Tongue (tissue), 3 donors: ENCODE measurements at places on chromosomes 4 and X. TPM values are rescaled to one million over a fixed set of nuclear protein-coding genes. Genes with fewer than 3 reads are reported as not detected.

Gene ASB9
- 4.0 TPM for total RNA-seq

Gene RAB41
- not detected for total RNA-seq

DNA sequence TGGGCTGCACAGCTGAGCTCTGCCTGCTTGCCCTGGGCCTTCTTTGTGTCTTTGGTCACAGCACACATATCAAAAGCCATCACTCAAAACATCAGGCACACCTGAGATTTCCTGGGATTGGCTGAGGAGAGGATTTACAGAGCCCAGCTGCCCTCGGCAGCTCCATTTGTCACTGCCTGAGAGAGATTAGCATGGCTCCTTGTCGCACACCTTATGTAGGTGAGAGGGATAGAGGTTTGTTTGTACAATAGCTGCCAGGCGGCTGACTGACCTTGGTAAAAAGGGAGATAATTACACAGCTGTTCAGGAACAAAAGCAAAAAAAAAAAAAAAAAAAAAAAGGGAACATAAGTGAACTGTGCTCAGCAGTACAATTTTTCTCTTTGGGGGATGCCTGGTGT is 63.2 kb downstream of the MGST2 start:
- no peak for DNase-seq

Gene GLRA3
- total RNA-seq, result not detected

Gene POLN
- total RNA-seq, result 7.6 TPM
